Activated CD8-positive, alpha-beta memory T cell treated with anti-CD3 and anti-CD28 coated beads for 1 hour (primary cell): ENCODE measurements at places on chromosomes 4 and X.

DNA sequence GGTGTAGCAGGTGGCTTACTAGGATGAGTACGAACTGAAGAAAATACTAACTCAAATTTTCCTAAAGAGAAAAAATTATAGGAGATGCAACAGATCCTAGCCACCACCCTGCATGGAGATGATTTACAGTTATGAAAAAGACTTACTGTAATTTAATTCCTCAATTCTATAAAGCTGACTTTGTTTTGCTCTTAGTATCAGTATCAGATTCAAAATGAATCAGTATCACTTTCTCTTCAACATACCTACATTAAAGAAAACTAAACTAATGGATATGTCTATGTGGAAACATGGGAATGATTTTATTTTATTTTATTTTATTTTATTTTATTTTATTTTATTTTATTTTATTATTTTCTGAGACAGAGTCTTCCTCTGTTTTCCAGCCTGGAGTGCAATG is 525.8 kb downstream of the NLGN4X start:
- no peak for DNase-seq

DNA sequence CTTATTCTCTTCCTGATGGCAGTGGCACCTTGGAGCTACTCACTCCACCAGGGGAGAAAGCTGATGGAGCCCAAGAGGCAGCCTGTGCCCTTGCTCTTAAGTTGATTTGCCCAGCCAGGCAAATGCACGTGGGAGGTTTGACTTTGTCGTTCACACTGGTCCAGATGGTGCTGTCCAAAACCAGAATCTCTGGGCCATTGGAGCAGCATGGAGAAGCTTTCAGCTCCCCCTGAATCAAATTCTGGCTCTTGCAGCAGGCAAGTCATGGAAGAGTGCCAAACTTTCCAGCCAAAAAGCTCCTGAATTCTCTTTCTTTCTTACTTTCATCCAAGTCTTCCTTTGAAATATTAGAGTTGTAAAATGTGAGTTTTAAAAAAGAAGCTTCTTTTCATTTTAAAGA is 970.4 kb downstream of the RPA4 start:
- DNase-seq, result no peak

- DNase-seq, result no peak
Observed at GRCh38 chr4:104217526-104217925, 277.2 kb downstream of the CXXC4 start.

DNA sequence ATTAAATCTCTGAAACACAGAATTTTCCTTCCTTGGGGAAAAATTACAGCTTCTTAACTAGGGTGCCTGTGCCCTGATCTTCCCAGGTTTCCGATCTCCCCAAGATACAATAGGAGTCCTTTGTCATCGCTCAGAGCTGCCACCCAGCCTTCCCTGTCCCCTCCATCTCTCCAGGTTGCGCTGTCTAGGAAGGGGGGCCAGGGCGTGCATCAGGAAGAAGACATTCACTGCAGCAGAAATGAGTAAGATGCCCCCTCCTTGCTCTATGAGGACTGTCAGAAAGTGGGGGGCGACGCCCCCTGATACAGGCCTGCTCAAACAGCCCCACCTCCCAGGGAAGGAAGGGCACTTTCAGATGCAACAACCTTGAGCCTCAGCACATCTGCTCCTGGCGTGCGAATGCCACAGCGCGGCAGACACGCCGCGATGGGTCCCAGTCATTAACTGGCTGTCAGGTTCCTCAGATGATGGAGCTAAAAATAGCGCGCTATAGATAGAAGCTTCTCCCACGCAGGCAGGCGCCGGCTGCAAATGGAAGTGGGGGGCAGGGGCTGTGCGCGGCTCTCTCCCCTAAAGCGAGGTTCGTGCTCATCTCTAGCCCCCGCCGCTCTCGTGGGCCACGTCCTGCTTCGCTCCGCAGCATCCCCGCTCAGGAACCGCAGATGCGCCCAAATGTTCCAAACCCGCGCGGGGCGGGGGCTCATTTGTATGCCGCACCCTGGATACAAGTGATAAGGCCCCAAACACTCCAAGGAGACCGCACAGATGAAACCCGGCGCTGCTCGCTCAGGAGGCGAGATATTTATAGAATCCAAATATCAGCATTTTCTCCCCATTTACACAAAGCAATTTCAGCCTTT is 57.6 kb upstream of the LGI2 start:
- no peak for DNase-seq
